ENCODE measurements at places on chromosomes 2 and 18.
A peak's percentile ranks its signal among the peaks of the same experiment; 100 is the strongest.

GRCh38 chr18:63505566-63506335, 29.0 kb downstream of the SERPINB5 start:
- no peak for DNase-seq

- DNase-seq, result peak; percentile 77
Observed at GRCh38 chr2:97697252-97698235, 15.8 kb upstream of the ZAP70 start.

DNA sequence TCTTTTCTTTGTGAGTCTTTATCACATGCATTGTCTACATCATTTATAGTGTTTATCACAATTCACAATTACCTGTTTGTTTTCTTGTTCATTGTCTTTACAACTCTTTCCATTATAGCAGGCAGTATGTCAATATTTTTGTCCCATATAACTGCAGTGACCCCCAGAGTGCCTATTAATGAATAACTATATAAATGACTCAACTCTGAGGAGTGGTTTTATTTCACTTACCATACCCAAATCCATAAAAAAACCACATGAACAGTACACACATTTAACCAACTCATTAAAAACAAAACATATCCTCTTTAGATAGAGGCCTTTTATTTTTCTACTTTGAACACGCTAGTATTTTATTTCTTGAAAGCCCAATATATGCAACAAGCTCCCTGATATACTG, 1419.1 kb upstream of the NXPH2 start:
- DNase-seq, result no peak

DNA sequence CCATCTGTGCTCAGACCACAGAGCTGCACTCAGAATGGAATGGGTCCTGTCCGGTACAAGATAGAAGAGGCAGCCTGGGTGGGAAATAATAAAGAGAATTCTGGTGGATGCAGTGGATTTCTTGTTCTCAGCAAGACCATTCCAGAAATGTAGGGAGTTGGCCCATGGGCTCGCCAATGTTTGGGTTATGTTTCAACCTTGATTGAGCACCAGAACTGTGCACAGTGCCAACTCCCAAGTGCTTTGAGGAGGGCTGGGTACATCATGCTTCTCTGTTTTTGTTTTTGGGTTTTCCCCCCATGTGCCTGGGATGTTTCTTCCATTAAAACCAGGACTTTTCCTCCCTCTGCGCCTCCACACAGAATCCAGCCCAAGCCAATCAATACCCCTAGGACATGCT, 304.1 kb downstream of the TNS1 start:
- DNase-seq, result no peak

DNA sequence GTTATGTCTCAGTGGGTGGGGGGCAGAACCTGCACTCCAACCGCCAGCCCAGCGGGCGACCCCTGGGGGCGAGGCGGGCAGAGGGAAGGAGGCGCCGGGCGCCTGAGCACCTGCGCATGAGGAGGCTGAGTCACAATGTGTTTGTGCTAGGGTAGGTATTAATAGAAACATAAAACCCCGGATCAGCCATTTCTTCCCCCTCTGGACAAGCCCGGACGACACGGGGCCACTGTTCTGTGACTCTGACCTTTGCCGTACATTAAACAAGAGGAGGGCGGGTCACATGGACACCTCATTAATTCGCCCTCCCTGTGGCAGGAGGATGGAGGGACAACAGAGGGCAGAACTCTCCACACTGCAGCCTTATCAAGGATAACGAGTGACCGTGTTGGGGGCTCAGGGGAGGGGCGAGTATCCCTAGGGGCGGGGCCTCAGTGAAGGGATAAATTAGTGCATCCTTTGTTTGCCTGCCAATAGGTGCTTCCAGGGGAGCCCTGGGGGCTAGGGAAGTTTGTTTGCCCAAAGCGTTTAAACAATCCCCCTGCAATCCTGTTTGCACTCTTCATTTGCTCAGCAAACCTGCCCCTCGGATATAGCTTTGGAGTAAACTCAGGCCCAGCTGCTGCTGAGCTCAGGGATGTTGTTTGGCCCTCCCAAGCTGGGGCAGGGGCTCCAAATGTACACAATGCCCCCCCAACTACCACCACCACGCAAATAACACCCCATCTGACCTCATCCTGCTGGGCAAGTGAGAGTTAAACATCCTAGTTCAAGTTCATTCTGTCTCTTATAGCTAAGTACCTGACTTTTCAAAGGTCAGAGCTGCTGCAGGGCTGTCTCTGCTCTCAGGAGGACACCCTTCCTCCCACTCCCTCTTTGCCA, 171.2 kb upstream of the GLI2 start:
- no peak for DNase-seq

All from SK-N-DZ (cell line).